Dermis microvascular lymphatic vessel endothelial cell (primary cell): ENCODE measurements at places on chromosomes 7 and 10.

DNA sequence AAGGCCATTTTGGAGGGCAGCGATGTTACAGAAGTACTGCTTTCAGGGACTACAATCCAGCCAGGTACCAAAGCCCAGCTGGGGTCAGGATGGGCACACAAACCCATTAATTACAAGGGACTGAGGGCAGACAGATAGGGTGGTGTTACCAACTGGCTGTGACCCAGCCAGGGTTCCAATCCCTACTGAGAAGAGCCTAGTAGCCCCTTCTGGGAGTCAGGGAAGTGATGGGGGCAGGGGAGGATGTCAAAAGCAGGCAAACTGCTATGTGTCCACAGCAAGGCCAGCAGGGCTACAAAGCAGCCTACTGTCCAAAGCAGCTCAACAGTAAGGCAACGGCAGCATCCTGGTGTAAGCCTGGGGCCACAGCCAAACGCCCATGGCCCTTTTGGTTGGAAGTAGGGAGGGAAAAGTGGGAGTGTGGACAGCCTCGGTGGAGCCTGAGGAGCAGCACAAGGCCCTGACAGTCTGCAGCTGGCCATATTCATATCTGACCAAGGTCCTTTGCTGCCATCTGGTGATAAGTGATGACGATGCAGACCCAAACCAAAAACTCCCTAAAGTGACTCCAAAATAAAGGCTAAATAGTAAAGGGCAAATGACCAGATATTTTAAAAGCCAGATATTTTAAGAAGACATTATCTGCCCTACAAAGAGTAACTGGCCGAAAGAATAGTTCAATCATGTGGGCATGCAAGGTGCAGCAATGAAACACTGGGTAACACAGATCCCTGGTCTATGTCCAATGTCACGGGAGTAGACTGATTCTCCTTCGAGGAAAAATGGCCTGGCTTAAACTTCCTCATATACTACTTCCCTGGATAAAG is 56.9 kb downstream of the XPNPEP1 start:
- DNase-seq: no peak

GRCh38 chr7:47150497-47151260 is 431.2 kb downstream of the TNS3 start:
- no peak for DNase-seq

GRCh38 chr10:472241-472910 is 217.1 kb downstream of the DIP2C start:
- no peak for DNase-seq

DNA sequence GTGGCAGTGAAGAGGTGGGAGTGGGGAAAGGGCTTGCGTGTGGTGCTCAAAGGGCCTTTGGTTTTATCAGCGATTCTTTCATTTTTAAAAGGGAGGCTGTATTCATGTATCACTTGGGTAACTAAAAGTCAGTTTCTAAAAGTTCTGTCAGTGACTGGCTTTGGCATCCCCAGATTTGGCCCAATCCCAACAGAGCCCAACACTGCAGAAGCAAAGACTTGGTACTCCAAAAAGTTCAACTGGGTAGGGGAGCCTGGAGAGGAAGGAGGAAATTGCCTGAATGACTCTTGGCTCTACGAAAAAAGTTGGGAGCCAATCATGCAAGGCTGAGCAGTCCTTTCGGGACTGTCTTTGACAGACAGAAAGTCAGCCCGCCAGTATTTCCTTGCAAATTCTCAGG is 54.5 kb upstream of the COL13A1 start:
- DNase-seq: no peak

DNA sequence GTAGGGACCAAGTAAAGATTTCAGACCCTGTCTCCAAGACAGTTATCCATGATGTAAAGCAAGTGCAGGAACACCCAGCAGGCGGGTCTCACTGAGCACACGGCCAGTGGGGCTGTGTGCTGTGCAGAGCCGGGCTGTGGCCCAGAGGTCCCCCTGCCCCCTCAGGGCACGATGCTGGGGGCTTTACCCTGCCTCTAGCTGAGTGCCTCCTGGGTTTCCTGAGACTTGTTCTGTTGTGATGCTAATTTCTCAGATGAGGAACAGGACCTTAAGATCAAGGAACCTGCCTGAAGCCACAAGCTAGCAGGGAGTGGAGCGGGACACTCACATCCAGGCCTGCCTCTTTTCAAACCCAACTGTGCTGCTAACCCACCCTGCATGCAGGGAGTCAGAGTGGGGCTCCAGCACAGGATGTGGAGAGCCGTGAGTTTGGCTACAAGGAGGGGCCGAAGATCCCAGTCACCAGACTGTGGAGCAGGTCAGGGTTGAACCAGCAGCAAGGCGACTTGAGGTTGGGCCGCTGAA is 76.1 kb upstream of the LYZL2 start:
- no peak for DNase-seq

DNA sequence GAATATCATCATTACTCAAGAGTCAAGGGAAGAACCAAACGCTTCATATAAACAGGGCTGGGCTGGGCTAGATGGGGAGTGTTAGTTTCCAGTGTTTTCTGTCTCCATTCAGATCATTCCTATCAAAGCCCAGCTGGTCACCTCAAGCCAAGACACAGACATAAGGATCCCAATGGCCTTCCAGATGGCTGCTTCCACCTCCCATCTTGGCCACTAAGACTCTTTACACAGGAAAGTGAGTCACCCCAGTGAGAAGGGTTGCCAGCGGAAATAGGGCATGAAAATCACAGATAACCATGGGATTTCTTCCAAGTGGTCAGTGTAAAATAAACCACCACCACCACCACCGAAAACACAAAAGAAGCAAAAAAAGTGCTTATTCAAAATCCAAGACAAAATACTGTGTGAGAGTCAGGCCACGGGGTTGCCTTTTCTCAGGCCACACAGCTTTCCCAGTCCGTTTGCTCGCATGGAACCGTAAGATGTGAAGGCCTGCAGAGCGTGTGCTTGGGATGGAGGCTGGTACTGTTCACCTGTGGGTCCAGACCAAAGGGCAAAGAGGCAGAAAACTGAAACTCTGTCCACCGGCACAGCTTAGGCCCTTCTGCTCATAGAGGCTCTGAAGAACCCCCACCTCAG is 5.6 kb downstream of the PRSS2 start:
- no peak for DNase-seq
